ENCODE measurements at places on chromosomes 12 and 14.

- DNase-seq, result no peak
Measured at GRCh38 chr12:48678551-48679185, 3.4 kb downstream of the KANSL2 start.

DNA sequence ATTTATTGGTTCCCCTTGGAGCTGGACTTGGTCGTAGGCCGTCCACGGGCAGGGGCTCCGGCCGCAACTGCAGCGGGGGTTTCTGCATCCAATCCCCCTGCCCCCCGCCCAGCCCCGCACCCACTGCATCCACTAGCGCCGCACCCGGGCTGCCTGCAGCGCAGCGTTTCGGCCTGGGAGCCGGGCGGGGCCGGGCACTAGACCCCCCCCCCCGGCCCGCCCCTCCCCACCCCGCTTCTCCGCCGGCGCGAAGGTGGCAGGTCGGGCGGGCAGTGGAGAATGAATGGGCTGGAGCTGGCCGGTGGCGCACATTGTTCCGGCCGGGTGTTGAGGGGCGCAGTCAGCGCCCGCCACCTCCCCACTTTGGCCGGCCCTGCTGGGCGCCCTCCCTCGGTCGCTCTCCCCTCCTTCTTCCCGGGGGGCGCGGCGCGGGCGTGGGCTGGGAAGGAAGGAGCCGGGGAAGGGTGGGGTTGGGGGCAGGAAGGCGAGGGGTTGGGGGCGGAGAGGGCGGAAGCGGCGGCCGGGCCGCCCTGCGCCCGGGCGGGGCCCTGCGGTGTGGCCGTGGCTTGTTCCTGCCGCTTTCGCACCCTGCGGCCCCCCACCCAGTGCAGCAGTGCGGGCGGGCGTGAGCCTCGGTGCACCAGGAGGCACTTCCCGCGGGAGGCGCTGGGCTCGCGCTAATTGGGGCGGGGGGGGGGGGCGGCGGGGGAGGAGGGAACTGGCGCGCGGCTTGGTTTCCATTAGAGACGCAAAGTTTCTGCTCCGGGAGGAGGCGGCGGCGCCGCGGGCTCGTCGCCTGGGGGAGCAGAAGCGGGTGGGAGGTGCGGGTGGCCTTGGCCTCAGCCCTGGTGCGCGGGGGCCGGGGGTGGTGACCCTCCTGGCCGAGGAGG lies 841 bp downstream of the CALM1 start:
- DNase-seq, result peak; percentile 65

DNA sequence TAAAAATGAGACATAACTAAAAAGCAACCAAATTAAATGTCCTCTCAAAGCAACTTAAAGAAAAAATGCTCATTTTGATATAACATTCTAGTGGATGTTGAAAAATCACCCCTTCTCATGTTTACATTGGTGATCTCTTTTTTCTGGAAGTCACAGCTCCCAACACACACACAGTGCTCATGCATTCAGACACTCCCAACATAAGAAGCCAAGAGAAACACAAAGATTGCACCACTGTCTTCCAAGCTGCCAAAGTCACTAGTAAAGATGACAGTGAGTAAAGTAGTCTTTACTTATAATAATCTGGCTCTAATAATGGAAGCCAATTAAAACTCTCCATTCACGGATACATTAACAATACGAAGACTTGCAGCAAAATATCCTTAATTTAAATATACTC lies 218.4 kb downstream of the NTF3 start:
- peak; percentile 45 for DNase-seq

GRCh38 chr14:67059596-67059995 lies 129.6 kb upstream of the GARIN2 start:
- DNase-seq, result peak; percentile 62

DNA sequence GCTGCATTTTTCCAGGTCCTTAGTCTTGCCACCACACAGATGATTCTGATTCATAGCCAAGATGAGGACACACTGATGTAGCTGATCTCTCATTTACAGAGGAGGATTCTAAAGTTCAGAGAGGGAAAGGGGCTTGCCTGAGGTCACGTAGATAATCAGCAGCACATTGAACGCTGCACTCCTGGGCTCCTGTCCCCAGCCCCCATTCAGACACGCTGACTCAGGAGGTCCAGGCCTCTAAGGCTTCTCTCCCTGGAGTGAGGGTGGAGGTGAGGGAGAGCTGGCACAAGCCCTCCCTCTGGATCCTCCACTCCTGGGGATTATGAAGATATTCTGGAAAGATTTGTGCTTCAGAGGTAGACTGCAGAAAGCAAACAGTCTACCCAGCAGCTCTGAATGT lies 10.3 kb downstream of the NFATC4 start:
- DNase-seq, result no peak

DNA sequence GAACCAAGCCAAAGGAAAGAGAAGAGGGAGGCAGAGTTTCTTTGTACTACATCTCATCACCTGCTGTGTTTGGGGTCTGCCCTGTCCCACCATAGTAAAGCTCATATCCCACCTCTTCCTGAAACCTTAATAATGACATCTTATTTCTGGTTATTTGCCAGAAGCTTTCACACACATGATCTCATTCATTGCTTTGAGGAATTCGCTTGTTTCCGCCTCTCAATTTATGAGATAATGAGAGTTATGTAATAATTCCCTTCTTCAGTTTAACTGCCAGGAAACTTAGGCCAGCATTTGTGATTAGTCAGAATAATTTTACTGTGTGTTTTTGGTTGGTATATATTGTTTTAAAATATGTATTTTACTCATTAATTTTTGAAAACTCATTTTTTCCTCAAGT lies 205.2 kb downstream of the CACNA1C start:
- DNase-seq, result peak; percentile 39

DNA sequence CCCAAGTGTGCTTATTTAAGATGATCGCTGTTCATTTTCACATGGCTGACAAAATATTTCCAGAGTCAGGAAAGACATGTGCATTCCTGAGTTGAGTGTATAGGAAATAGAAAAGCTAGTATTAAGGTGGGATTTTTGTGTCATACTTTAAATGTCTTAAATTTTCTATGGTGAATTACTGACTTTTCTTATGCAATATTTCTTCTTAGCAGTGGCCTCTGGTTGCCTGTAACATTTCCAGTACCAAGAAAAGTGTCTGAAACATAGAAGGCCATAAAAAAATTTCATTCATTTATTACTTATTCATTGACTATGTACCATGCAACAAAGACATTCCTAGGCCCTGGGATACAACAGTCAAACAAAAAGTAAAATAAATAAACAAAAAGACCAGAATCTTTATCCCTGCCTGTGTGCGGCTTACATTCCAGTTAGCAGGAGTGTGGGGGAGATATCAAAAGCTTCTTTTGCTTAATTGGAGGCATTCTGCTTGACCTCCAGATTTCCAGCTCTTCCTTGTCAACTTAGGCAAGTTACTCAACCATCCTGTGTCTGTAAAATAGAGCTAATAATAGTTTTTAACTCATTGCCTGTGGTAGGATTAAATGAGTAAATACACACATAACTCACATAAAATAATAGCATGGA lies 216.3 kb upstream of the FLRT2 start:
- DNase-seq, result peak; percentile 87

- DNase-seq, result no peak
Measured at GRCh38 chr12:117485984-117486839, 124.8 kb upstream of the NOS1 start.

- no peak for DNase-seq
Measured at GRCh38 chr12:75533239-75533638, 21.8 kb upstream of the KRR1 start.

Data from EH (cell line).